ENCODE measurements at places on chromosomes 2 and 18. TPM values are rescaled to one million over a fixed set of nuclear protein-coding genes. Genes with fewer than 3 reads are reported as not detected.

Gene TUBB8B
- total RNA-seq = not detected

Gene ITPRID2
- 45.1 TPM for total RNA-seq

Gene FAM124B
- 0.97 TPM for total RNA-seq

Gene ABCG8
- total RNA-seq = 0.23 TPM

Gene TET3
- total RNA-seq = 13.2 TPM

Gene DOK6
- 12.3 TPM for total RNA-seq

Gene IL1R1
- total RNA-seq = 0.94 TPM

Gene ITGB6
- 4.0 TPM for total RNA-seq

Gene GALR1
- 0.05 TPM for total RNA-seq

Gene CIDEA
- not detected for total RNA-seq

Gene NTSR2
- total RNA-seq = 0.09 TPM

Gene CROCC2
- not detected for total RNA-seq

Gene LBX2
- 1.4 TPM for total RNA-seq
